ENCODE measurements at places on chromosomes 13 and 19.

GRCh38 chr13:110187641-110188161, 119.3 kb downstream of the COL4A1 start:
- no peak for DNase-seq

- peak; percentile 69 for DNase-seq
Observed at GRCh38 chr13:94859278-94859691, 146.9 kb upstream of the SOX21 start.

GRCh38 chr13:26423629-26424028, 133.9 kb upstream of the WASF3 start:
- peak; percentile 10 for DNase-seq

DNA sequence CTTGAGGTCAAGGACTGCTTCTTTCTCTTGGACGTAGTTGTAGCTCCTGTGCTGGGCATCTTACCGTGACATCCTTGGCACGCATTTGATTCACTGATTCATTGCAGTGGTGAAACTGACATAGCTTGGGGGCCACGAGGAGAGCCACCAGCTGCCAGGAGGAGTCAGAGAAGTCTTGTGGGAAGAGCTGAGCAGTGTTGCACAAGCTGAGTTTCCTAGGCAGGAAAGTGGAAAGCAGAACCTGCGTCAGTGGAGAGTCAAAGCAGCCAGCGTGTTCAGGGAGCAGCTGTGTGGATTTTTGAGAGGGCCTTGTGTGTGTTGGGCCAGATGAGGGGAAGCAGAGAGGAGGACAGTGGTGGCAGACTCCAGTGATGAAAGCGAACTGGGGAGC, 5.3 kb upstream of the GPR183 start:
- DNase-seq: peak; percentile 73

GRCh38 chr19:45437328-45437727, 13.6 kb upstream of the ERCC1 start:
- DNase-seq: no peak

- no peak for DNase-seq
Observed at GRCh38 chr13:46522748-46523030, 30.3 kb upstream of the LRCH1 start.

Data from globus pallidus (tissue), 1 donor.